ENCODE measurements at places on chromosomes 6 and 20.

- no peak for DNase-seq
Measured at GRCh38 chr6:4271761-4272470, 136.5 kb upstream of the ECI2 start.

- no peak for DNase-seq
Measured at GRCh38 chr6:137315081-137315480, 95.9 kb upstream of the IFNGR1 start.

- no peak for DNase-seq
Measured at GRCh38 chr6:143247586-143247985, 186.9 kb downstream of the AIG1 start.

GRCh38 chr6:53710788-53711187 lies 45.2 kb upstream of the KLHL31 start:
- DNase-seq: no peak

GRCh38 chr6:14079433-14079832 lies 38.1 kb upstream of the CD83 start:
- no peak for DNase-seq

DNA sequence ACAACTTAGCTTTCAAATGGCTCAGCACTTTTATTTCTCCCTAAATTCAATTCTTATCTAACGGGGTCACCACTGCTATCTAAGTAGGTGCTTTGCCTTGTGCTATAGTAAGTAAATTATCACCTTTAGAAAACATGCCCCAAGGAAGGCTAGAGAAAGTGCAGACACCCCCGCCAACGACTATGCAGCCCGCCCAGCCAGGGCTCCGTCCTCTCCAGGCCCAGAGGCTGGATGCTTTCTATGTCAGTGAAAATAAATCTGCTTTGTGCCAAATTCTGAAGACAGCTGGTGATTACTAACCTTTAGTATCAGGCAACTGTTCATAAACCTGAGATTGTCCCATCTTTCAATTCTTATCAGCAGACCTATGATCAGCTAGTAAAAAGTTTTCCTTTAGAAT lies 14.3 kb downstream of the KIAA0319 start:
- DNase-seq: no peak

DNA sequence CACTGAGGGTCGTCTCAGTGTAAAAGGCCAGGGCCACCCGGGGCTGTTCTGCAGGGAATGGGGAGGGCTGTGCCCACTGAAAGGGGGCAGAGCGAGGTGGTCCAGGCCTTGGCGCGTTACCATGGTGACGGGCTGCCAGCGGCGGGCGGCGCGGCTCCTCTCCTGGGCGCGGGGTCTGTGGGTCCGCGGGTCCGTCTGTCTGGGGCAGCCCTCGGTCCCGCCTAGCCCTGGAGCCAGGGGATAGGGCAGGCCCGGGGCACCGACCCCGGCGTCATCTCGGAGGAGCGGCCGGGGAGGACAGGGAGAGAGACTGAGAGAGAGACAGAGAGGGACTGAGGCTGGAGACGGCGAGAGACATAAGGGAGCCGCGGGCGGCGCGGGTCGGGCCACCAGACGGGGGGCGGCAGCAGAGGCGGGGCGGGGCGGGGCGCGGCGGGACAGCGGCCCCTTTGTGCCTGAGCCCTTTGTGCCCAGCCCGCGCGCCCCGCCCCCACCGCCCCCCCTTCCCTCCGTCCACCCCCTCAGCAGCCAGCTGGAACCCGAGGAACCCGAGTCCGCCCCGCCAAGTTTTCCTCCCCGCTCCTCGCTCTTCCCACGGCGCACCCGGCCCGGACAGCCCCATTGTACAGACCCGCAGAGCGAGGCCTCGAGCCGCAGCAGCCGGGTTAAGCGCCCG lies at the start of gene KIAA1755:
Gene KIAA1755 (minus strand): TSS at position 358 of the 676 bp plus-strand sequence. CDS start 235 bp downstream, at position 123.
- DNase-seq: no peak

DNA sequence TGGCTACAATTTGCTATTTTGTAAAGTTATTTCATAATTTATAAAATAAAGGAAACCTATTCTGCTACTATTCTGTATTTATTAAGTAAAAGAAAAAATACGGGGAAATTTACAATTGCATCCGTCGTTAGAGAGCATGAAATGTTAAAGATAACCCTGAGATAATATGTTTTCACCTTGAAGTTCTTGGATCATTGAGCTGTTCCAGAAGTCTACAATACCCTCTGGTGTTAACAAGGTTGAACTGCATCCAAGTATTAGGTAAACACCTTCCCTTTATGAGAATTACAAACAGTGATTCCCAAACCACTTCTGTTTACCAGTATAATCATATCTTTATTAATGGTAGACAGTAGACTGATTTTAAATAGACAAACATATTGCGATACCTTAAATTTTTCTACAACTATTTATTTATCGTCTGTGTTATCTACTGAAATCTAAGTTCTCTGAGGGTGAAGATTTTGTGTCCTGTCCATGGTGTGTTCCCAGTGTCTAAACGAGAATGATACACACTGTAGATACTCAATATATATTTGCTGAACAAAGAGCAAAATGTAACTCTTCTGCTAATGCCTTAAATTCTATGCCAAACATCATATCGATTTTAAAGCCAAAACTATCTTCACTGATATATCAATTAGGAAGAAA lies 28.2 kb downstream of the TBC1D32 start:
- no peak for DNase-seq

- DNase-seq: no peak
Measured at GRCh38 chr20:49594143-49594930, 26.4 kb upstream of the PTGIS start.

DNA sequence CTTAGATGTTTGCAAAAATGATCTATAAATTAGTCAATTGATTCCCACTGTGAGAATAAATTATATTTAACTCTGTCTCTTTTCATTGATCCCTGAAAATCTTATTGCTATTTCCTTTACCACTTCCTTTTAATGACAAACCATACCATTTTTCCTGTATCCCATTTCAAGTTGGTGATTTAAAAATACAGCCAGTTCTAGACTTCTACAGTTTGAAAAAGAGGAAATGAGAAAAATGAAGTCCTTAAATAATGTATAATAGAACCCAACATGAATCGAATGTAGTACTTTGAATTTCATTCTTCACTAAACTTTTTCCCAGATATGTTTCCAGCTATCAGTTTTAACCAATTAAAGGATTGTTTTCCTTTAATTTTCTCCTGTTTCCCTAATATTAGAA lies 29.5 kb upstream of the SDHAF4 start:
- DNase-seq: no peak

- no peak for DNase-seq
Measured at GRCh38 chr6:75922226-75922625, 150.2 kb downstream of the IMPG1 start.

DNA sequence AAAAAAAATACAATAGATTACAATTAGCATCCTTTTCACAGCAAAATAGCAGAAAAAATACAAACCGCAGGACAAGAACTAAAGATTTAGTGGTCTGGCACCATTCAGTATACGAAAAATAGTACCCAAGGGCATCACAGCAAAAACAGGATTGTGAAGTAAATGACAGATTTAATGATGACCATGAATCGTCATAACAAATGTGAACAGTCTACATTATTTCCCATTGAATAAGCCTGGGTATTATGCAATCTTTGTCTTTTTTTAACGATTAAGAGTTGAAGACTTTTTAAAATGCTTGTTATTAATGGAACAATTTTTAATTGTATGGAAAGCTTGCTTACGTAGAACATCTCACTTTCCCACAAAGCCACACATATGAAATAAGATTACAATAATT lies 432.8 kb downstream of the PKHD1 start:
- DNase-seq: no peak

DNA sequence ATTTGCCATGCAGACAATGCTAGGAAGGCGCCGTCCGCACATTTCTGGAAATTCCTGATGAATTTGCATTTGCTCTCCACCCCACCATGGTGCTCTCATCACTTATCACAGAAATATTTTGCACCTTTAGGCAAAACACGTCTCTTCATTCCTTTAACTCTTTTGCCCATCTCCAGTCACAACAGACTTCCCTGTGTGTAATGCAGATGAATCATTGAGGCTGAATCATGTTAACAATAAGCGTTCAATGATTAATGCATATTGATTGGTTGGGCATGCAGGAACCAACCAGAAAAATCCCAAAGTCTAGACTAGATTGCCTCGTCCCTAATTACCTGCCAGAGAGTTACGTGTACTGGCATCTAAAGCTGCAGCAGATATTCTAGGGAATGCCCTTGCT lies 80.0 kb upstream of the ATXN1 start:
- no peak for DNase-seq

DNA sequence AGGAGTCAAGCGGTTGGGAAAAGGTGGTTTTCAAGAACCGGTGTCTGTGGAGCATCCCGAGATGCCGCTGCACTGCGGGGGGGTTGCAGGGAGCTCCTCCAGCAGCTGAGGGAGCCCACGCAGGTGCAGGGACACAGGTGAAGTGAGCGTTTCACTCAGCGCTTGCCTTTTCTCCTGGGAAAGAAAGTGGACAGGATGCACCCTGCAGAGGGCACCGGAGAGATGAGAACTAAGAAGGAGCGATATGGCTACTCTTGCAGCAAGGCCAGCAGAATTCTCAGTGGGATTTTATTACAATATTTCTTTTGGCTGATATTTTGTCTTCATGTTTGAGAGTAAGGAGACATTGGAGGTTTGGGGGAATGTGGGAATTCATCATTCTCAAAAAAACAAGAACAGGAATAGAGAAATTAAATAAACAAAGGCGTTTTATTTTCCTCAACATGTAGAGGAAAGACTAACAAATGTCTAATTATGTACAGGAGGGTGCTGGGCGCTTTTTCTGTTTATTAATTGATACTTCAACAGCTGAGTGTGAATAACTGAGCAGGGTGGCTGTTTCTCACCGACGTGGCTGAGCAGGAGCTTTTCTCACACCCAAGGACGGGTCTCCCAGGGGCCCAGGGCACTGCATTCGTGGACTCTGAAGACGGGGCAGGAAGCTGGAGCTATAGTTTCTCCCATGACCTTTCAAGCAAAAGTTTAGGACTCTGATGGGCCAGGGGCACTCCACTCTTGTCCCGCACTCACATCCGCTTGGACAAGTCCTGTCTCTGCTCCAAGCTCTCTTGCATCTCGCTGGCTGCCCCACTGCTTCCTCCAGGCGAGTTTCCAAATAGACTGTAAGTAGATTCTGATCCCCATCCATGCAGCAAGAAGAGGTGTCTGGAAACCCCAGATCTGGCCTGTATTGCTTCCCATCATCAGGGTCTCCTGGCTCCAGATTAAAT lies 176.1 kb downstream of the SMOC2 start:
- DNase-seq: no peak

DNA sequence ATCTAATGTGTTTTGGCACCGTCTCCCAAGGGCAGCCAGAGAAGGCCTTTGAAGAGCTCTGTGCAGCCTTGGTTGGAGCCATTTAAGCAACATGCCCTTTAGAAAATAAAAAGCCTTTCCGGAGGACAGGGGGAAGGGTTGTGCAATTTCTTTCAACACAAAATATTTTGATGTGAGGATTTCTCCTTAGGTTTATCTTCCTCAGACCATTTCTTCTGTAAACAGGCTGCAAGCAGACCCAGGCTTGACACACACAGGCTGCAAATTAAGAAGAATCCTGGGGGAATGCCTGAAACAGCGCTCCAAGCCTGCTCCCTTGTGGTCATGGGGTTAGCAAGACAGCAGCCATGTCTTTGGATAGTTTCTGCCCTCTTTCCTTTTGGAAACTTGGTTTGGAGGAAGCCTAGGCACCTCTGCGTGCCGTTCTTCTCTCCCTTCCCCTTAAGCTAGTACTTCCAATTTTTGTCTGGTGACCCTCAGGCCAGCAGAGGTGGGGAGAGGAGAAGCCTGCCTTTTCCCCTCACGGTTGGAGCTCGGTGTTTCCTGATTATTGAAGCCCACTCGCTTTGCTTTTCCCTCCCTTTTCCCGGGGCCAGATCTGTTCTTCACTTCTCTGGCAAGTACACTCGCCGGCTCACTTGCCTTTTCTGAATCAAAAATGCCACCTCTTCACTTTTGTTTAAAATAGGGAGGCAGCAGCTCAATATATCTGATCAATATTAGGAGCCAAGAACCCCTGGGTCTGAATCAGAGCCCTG lies 39.6 kb upstream of the NOX3 start:
- no peak for DNase-seq

- DNase-seq: no peak
Measured at GRCh38 chr6:105430685-105431084, 27.8 kb upstream of the PREP start.

- DNase-seq: peak; percentile 35
Measured at GRCh38 chr20:49381558-49382493, 100.6 kb downstream of the KCNB1 start.

- DNase-seq: no peak
Measured at GRCh38 chr6:137097057-137097456, 52.3 kb upstream of the IL20RA start.

- DNase-seq: no peak
Measured at GRCh38 chr20:17993546-17993945, 24.7 kb downstream of the MGME1 start.

DNA sequence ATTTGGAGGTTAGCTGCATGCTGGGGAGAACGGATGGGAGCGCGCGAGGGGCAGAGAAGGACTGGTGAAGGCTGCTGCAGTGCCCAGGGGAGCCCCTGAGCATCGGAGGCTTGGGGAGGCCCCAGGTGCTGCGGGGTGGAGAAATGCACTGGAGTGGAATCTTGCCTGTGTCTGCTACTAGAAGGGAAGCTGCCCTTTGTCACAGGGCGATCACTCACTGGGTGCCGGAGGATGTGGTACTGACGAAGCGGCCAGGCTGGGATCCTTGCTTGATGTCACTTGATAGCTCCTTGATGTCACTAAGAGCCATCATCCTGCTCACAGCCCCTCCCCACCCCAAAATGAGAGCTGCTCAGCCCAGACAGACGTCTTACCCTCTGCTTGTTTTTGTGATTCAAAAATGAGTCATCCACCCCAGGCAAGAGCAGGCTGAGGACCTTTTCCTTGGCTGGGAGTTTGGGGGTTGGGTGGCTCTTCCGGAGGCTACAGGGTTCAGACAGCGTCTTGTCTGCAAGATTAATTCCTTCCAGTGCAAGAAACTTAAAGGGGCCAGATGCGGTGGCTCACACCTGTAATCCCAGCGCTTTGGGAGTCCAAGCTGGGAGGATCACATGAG lies 62.6 kb upstream of the PMEPA1 start:
- peak; percentile 62 for DNase-seq

- no peak for DNase-seq
Measured at GRCh38 chr6:154378518-154378917, 21.9 kb upstream of the IPCEF1 start.

DNA sequence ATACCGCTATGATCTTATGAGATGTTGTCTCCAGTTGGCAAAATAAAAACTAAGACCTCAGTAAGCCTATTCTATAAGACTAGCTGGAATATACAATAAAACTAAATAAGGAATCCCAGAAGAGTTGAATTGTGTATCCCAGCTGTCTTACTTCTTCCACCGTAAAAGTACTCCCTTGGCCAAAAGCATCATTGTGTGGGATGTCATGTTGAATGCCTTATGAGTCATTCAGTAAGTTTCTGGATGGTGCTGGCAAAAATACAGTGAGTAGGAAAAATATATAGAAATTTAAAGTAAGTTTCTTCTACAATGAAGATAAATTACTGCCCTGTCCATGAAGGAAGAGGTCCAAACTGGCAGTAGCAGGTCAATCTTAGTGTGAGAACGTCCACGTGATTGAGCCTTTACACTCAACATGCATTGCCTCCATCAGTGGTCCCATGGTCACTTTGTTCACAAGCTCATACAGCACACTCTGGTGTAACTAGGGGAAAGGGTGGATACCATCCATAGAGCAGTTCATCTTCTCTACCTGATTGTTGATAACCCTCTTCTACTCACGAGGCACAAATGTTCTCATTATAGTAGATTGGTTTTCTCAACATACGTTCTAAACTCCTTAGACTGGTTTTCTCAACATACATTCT lies 13.7 kb upstream of the ZNF318 start:
- DNase-seq: peak; percentile 44

GRCh38 chr6:158780988-158781691 lies 38.0 kb downstream of the EZR start:
- DNase-seq: no peak
